ENCODE measurements at places on chromosomes 5 and 9.

DNA sequence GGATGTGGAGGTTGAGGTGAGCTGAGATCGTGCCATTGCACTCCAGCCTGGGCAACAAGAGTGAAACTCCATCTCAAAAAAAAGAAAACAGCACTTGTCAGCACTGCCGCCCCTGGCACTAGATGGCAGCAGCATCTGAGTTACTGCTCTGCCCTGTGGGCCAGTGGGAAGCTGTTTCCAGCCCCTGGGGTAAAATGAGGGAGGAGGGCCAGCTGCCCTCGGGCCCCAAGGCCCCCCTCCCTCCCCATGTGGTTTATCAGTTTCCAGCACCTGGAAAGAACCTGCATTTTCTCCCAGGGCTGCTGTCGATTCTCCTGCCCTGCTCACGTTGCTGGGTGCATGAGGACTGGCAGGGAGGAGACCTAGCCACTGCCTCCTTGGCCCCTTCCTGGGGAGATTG is 13.2 kb upstream of the CEL start:
- DNase-seq = no peak

- no peak for DNase-seq
These were observed 228.3 kb downstream of the PDE4D start for GRCh38 chr5:59665086-59665831.

DNA sequence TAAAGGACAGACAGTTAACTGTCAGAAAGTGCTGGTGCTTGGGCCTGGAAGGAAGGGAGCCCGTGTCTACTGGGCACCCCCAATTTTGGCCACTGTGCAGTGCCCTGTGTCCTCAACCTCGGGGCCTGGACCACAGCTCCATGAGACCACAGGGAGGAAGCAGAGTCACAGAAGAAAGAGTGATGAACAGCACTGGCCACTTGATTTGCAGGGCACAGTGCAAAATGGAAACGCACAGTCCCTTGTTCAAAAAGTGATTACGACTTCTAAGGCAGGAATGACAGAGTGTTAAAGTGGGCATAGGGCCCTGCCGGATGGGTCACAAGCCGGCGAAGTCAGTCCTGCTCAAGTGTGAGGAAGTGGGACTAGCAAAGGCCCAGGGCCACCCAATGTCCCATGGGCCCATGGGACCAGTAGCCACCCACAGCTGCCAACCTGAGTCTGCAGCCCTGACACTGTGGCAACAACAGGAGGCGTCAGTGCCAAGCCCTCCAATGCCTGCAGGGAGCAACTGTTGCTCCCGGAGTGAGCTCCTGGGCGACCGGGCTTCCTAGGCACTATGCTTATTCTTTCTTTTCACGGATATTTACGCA is 85.4 kb downstream of the ADAMTS2 start:
- DNase-seq = no peak

- no peak for DNase-seq
These were observed 243.3 kb upstream of the ACTBL2 start for GRCh38 chr5:57725658-57726504.

- no peak for DNase-seq
These were observed 115.9 kb downstream of the ATPSCKMT start for GRCh38 chr5:10133830-10134229.

DNA sequence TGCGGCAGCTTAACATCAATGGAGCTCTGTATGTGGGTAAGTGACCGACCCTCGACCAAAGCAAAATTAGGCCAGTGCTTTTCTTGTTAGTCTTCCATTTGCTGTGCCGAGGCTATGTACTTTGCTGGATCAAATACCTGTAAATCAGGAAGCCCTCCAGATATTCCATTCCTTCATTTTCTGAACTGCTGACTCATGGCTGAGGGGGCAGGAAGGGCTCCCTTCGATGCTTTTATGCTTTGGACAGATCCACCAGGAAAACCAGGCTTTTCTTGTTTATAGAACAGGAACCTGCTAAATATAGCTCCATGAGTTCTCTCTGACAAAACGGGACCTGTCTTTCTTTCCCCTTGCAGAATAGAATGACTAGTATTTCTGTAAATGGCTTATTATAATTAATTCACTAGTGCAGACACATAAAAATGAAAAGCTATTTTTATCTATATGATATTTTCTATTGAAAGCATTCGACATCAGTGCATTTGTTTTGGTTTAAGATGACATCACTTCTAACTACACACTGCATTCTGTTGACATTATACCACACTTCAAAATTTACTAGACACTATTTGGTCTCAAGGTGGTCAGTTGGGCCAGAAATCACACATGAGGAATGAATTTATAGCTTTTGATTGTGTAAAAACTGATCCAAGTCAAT is 93.3 kb downstream of the LIFR start:
- no peak for DNase-seq

DNA sequence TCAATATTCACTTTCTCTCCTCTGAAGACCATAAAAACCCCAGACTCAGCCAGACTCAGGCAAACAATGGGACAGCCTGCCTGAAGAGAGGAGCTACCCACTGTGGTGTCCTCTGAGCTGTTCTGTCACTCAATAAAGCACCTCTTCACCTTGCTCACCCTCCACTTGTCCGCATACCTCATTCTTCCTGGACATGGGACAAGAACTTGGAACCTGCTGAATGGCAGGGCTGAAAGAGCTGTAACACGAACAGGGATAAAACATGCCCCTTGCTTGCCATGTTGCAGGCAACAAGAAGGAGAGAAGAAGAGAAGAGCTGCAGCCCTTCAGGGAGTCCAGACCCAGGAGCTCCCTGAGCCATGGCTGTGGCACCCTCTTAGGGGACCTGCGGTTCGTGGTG is 86.8 kb upstream of the SEMA6A start:
- DNase-seq = no peak

DNA sequence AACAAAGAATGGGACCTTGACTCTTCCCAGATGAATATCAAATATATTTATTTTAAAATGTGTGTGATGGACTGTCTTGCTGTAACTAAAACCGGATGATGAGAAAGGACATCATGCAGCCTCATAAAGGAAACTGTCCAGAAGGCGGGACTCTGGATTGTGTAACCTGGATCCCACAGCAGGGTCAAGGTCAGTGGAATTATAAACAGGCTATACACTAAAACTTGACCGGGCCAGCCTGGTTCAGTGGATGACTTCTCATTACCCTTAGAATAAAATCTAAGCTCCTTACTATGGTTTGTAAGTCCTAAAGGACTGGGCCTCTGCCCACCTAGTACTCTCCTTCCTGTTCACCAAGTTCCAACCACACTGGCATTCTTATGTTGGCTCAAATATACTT is 280.3 kb downstream of the ELAVL2 start:
- no peak for DNase-seq

GRCh38 chr5:105882956-105883481 is 1787.7 kb downstream of the EFNA5 start:
- no peak for DNase-seq

- no peak for DNase-seq
These were observed 271.6 kb upstream of the MAP3K1 start for GRCh38 chr5:56543441-56544388.

DNA sequence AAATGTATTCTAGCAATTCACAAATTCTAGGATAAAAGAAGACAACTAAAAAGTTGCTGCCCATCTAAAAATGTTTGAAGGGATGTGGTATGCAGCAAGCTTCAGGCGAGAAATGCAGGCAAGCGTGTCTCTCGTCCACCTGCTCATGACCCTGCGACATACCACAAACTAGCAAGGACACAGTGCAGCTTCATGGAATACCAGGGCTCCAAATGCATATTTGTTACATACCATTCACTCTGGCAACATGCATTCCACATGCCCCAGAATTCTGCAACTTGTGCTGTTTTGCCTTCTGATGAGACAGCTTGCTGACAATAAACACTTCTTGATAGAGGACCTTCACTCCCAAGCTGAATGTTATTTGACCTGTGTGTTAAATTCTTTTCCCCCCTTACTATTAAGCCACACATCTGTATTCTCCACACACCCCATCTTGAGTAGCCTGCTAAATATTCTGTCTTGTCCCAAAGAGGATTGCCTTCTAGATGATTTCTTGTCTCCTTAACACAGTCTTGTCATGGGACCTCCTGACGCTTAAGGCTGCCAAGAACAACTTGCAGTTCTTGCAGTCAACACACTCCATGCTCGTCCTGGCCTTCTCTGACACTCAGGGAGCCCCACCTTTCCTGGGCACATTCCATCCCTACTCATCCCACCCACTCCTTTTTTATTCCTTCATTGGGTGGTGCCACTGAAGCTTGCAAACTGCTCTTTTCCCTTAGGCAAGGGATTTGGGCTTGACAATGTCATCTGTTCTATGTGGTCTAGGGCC is 340.5 kb downstream of the PIK3R1 start:
- DNase-seq = no peak

GRCh38 chr9:33130961-33131789 is 36.0 kb downstream of the B4GALT1 start:
- no peak for DNase-seq

- no peak for DNase-seq
These were observed 33.0 kb downstream of the NDUFA8 start for GRCh38 chr9:122126331-122127261.

DNA sequence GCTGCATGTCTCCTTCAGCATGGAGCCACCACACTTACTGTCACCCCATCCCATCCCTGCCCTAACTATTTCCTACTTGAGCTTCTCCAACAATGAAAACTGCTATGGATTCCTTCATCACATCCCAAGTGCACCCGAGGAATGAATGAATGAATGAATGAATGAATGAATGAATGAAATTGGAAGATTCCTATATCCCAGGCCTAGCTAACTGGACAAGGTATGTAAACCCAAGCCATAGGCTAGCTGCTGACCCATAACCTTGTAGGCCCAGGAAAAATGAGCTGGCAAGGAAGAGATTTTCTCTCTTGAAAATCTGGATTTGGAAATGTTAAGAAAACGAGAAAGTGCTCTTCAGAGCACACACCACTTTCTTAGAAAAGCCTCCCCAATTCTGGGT is 97.4 kb downstream of the GABBR2 start:
- no peak for DNase-seq

DNA sequence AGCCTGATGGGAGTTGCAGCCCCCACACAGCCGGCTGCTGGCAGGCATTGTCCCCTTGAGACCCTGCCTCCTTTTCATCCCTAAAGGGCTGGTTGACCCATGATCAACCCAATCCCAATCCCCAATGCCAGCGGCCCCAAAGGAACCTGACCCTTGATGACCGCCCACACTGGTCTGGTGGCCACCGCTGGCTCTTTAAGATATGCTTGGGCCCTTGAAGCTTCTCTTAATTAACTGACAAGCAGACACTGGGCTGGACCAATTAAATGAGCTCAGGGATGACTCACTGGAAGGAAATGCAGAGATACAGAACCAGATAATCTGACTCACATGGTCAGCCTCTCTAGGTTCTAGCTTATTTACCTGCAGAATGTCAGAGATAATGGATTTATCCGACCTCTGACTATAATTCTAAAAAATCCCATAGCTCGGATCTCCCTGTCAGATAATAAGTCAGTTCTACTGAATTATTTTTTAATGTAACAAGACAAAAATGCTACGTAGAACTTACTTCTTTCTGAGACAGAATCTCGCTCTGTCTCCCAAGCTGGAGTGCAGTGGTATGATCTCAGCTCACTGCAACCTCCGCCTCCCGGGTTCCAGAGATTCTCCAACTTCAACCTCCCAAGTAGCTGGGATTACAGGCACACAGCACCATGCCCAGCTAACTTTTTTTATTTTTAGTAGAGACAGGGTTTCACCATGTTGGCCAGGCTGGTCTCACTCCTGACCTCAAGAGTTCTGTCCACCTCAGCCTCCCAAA is 11.1 kb upstream of the MLANA start:
- DNase-seq = no peak

- DNase-seq = no peak
These were observed 516.6 kb downstream of the AGTPBP1 start for GRCh38 chr9:85225180-85225579.

Measured in GM19239 (cell line).